ENCODE measurements at places on chromosomes 7 and 10.
A peak's percentile ranks its signal among the peaks of the same experiment; 100 is the strongest.

DNA sequence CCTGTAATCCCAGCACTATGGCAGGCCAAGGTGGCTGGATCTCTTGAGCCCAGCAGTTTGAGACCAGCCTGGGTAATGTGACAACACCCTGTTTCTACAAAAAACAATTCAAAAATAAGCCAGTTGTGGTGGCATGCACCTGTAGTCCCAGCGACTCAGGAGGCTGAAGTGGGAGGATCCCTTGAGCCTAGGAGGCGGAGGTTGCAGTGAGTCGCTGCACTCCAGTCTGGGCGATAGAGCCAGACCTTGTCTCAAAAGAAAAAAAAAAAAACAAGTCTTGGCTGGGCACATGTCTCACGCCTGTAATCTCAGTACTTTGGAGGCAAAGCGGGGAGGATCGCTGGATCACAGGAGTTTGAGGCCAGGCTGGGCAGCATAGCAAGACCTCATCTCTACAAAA lies 74.6 kb upstream of the PDSS1 start:
- peaks cover 4% of the 10 kb centered on the region for H3K27me3 ChIP-seq
- H3K4me3 ChIP-seq, result no peak overlapping the region
- no peaks in the 10 kb centered on the region for H3K4me1 ChIP-seq
- DNase-seq, result no peak

DNA sequence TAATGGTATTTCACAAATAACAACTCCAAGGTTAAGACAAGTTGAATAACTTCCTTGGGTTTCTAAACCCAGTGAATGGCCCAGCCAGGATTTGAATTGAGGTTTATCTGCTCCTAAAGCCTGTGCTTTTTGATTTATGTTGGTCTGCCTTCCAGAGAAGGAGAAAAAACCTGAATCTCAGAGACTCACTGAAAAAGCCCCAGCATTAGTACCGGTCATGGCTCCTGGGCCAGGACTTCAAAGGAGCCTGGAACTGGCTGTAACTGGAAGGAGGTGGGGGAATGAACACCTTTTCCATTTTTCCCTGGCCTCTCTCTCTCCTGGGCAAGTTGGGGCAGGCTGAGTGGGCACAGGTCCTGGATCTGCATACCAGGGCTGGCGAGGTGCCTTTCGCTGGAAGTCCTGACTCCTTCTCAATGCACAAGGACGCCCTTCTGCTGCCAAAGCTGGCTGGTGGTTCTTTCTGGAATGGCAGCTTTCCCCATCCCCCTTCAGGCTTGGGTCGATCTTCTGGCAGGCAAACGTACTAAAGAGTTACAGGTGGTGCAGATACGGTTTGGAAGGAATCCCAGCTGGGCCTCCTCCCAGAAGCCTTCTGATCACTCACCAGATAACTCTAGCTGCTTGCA lies 268.2 kb downstream of the PTEN start:
- no peaks in the 10 kb centered on the region for H3K36me3 ChIP-seq
- DNase-seq, result peak; percentile 25
- H3K27ac ChIP-seq, result peak overlapping the region; percentile 64
- H3K4me1 ChIP-seq, result peaks cover 15% of the 10 kb centered on the region
- H3K4me3 ChIP-seq, result peak overlapping the region; percentile 38
- no peaks in the 10 kb centered on the region for H3K27me3 ChIP-seq

DNA sequence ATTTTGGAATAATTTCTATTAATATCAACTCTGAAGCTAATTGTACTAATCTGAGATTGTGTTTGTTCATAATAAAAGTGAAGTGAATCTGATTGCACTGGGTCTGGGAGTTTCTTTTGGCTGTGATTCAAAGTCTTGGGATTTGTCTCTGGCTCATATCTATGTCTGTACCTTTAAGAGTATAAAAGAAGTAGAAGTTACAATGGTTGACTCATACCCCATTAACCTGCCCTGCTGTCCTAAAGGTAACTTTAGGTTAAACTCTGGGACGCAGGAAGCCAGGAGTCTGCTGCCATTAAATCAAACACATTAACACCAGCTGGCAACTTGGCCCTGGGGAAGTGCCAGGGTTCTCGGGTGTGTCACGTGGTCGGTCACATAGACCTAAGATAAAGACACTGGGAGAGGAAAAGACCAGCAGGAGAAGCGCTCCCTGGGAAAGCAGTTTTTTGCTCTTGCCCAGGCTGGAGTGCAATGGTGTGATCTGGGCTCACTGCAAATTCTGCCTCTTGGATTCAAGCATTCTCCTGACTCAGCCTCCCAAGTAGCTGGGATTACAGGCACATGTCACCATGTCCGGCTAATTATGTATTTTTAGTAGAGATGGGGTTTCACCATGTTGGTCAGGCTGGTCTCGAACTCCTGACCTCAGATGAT lies 17.8 kb downstream of the SCD start:
- H3K27ac ChIP-seq, result no peak overlapping the region
- peak overlapping the region; percentile 29 for H3K4me3 ChIP-seq
- no peak for DNase-seq
- no peaks in the 10 kb centered on the region for H3K27me3 ChIP-seq
- H3K36me3 ChIP-seq, result no peaks in the 10 kb centered on the region

DNA sequence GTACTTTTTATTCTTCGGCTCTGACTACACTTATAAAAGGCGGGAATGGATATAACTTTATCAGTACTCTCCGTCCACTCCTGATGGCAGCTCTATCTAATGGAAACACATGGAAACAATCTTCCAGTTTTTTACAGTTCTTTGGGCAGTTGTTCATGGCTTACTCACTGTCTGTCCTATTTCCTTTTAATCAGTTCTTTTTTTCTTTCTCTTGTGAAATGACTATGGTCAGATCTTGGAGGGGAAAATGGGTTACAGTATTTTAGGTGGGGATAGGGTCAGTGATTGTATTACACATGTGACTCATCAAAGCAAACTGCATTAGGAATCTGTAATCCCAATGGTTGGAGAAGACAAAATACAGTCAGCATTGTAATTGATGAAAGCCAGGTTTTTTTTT lies 112.4 kb downstream of the BICC1 start:
- H3K27me3 ChIP-seq, result no peaks in the 10 kb centered on the region
- H3K4me1 ChIP-seq, result no peaks in the 10 kb centered on the region
- DNase-seq, result no peak
- no peak overlapping the region for H3K4me3 ChIP-seq

DNA sequence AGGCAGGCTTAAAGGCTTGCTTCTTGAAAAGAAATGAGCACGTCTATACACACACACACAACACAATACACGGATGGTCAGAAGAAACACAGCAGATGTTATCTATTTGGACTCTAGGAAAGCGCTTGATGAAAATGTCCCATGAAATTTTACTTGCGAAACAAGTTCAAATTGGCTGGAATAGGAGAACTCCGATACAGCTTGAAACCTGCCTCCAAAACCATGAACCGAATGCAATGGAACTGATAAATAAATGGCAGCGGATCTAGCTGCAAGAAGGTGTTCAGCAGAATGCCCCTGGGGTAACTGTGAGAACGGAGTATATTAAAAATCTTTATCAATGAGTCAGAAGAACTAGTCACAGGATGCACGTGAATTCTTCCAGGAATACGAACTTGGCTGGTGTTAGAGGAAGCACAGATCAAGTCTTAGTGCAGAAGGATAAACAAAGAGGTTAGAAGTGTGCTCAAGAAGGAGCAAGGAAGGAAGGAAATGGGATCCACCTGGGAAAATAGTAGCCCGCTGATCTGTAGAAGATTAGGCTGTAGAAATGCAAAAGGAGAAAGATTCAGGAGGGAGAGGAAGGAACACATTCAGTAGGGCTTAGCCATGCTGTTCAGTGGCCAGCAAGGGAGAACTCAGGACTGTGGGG lies 142.0 kb upstream of the PRKCQ start:
- no peak overlapping the region for H3K4me3 ChIP-seq
- H3K36me3 ChIP-seq, result no peaks in the 10 kb centered on the region
- DNase-seq, result no peak
- no peaks in the 10 kb centered on the region for H3K4me1 ChIP-seq

DNA sequence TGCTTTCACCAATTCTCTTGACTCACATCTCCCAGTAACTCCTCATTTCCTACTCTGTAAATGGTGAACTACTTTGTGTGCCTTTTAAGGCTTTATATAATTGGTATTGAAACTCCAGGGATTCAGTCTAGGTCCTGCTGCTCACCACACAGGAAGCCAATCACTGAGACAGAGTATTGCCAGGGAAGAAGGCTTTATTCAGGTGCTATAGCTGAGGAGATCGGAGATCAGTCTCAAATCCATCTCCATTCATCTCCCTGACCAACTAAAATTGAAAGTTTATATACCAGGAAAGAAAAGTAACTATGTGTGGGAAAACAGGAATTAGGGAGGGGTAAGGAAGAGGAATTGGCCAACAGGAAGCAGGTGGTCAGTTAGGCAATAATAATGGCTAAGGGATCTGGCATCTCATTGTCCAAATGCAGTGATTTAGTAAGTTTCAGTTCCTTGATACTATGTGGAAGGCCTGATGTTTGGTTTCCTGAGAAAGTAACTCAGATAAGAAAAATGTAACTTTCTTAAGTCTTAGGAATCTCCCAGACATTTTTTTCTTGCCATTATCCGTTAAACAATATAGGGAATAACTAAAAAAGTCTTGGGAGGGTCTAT lies 10.2 kb upstream of the SDHAF3 start:
- H3K27me3 ChIP-seq, result no peaks in the 10 kb centered on the region
- H3K4me1 ChIP-seq, result no peaks in the 10 kb centered on the region
- H3K36me3 ChIP-seq, result no peaks in the 10 kb centered on the region
- DNase-seq, result no peak

- no peaks in the 10 kb centered on the region for H3K36me3 ChIP-seq
- H3K4me3 ChIP-seq, result no peak overlapping the region
- H3K27ac ChIP-seq, result no peak overlapping the region
- H3K4me1 ChIP-seq, result no peaks in the 10 kb centered on the region
These were observed 91.1 kb upstream of the ADAM12 start for GRCh38 chr10:126479280-126479895.

GRCh38 chr10:73768881-73769280 lies 13.0 kb upstream of the CHCHD1 start:
- DNase-seq, result no peak
- no peak overlapping the region for H3K27ac ChIP-seq

- H3K4me3 ChIP-seq, result no peak overlapping the region
- peaks cover 19% of the 10 kb centered on the region for H3K4me1 ChIP-seq
- no peaks in the 10 kb centered on the region for H3K27me3 ChIP-seq
- peak overlapping the region; percentile 5 for H3K27ac ChIP-seq
- H3K36me3 ChIP-seq, result peaks cover 3% of the 10 kb centered on the region
- DNase-seq, result no peak
These were observed 173.4 kb downstream of the ZMYND11 start for GRCh38 chr10:308572-309085.

GRCh38 chr7:122626785-122627184 lies 72.1 kb downstream of the RNF133 start:
- H3K4me1 ChIP-seq, result no peaks in the 10 kb centered on the region
- no peaks in the 10 kb centered on the region for H3K27me3 ChIP-seq
- H3K4me3 ChIP-seq, result no peak overlapping the region
- no peak for DNase-seq
- H3K36me3 ChIP-seq, result no peaks in the 10 kb centered on the region

GRCh38 chr10:35554461-35555056 lies 50.6 kb upstream of the GJD4 start:
- H3K27me3 ChIP-seq, result no peaks in the 10 kb centered on the region
- no peak overlapping the region for H3K4me3 ChIP-seq
- H3K4me1 ChIP-seq, result no peaks in the 10 kb centered on the region
- H3K27ac ChIP-seq, result no peak overlapping the region

- DNase-seq, result no peak
- H3K27ac ChIP-seq, result no peak overlapping the region
- no peaks in the 10 kb centered on the region for H3K27me3 ChIP-seq
- no peak overlapping the region for H3K4me3 ChIP-seq
- H3K4me1 ChIP-seq, result no peaks in the 10 kb centered on the region
These were observed 26.3 kb downstream of the CHRM2 start for GRCh38 chr7:136894789-136895188.

DNA sequence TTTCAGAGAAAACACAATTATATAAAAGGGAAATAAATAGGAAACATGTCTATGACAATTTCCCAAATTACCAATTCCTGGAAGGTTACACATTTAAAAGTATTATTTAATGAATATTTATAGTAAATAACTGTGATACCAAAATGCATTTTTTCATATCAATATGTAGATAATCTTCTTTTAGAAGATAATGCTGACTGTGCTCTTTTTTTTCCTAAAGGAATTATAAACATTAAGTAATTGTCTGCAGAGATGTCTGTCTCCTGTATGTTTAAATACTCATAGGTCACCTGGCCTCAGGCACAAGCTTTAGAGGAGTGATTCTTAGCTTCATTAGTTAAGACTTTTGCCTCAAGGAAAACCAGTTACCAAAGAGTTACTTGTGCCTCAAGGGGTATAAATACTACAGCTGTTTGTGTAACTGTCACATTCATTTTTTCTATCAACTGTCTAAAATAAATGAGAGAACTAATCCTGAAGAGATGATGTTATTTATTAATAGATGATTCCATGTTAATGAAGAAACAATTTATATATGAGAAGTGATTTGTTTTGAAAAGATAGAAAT lies 77.1 kb downstream of the DNAJC1 start:
- peaks cover 5% of the 10 kb centered on the region for H3K4me1 ChIP-seq
- no peaks in the 10 kb centered on the region for H3K36me3 ChIP-seq
- DNase-seq, result no peak
- H3K4me3 ChIP-seq, result no peak overlapping the region
- no peak overlapping the region for H3K27ac ChIP-seq

- no peaks in the 10 kb centered on the region for H3K4me1 ChIP-seq
- no peaks in the 10 kb centered on the region for H3K36me3 ChIP-seq
- no peaks in the 10 kb centered on the region for H3K27me3 ChIP-seq
- no peak overlapping the region for H3K4me3 ChIP-seq
- no peak for DNase-seq
These were observed 101.6 kb downstream of the SKIDA1 start for GRCh38 chr10:21423850-21424249.

DNA sequence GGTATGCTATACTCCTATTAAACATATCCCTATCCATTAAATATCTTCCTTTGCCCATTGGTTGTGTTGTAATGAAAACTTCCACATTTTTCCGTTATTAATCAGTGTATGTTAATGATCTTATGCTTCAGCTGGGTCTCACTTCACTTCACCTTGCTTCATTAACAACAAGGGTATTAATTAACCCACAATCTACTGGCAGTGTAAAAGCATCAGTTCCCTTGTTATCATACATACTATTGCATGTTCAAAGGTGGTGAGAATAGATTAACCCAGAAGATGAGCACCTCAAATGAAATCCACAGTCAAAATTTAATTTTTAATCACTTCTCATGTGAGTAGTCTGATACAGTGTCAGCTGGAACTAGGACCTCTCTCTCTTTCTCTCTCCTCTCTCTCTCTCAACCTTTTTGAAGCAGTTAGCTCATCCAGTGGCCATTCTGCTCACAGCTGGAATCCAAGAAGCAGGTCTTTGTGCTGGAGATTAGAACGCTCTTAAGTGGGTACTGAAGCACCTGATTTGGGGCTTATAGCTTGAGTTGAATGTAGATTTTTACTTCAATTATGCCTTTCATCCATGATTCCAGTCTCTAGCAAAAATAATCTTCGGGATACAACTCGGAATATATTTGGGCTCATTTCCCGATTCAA lies 172.3 kb downstream of the RAPGEF5 start:
- no peaks in the 10 kb centered on the region for H3K27me3 ChIP-seq
- H3K27ac ChIP-seq, result no peak overlapping the region
- no peak for DNase-seq
- no peaks in the 10 kb centered on the region for H3K4me1 ChIP-seq
- H3K4me3 ChIP-seq, result no peak overlapping the region
- H3K36me3 ChIP-seq, result peaks cover 8% of the 10 kb centered on the region
